Fibroblast of the aortic adventitia (primary cell): ENCODE measurements at places on chromosomes 5 and 9.
A peak's percentile ranks its signal among the peaks of the same experiment; 100 is the strongest.

GRCh38 chr5:4738298-4738697 is 401.8 kb upstream of the ADAMTS16 start:
- DNase-seq = no peak

DNA sequence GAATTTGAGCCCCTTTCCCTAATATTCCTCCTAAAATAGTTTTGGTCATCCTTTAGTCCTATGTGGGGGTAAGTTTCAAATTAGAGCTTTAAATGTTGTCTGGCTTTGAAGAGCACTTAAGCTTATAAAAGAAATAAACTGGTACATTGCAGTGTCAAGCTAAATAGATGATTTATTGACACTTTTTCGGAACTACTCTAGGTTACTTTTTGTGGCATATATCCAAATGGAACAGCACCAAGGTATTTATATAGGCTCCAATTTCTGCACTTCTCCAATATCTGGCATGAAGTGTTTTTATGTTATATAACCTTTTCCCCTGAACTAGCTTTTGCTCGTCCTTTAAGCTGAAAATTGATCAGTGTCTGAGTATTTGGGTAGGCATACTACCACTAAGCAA is 402.5 kb downstream of the NFIB start:
- no peak for DNase-seq

DNA sequence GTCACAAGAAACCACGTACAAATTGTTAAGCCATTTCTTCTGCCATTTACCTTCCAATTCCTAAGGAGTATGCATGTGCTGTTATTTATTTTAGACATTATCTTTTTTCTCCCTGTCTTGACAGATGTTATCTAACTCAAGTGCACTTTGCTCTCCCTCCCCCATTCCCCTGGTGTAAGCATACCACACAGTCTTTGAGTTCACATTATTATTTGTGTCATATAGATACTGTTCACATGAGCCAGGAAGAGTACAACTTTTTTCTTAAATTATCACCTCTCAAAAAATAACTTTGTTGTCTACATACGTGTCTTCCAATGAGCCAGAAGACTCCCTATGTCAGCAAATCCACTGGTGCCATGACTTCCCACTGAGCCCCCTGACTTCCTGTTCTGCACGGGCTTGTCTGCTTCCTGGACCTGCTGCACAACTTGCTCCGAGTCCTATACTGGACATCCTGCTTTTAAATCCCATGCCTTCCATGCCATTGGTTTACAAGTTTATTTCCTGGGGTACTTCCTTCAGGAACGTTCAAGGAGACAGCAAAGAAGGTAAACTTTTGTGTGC is 19.9 kb upstream of the FAM120A start:
- DNase-seq = no peak

- no peak for DNase-seq
Measured at GRCh38 chr9:120677965-120678364, 36.3 kb downstream of the MEGF9 start.

DNA sequence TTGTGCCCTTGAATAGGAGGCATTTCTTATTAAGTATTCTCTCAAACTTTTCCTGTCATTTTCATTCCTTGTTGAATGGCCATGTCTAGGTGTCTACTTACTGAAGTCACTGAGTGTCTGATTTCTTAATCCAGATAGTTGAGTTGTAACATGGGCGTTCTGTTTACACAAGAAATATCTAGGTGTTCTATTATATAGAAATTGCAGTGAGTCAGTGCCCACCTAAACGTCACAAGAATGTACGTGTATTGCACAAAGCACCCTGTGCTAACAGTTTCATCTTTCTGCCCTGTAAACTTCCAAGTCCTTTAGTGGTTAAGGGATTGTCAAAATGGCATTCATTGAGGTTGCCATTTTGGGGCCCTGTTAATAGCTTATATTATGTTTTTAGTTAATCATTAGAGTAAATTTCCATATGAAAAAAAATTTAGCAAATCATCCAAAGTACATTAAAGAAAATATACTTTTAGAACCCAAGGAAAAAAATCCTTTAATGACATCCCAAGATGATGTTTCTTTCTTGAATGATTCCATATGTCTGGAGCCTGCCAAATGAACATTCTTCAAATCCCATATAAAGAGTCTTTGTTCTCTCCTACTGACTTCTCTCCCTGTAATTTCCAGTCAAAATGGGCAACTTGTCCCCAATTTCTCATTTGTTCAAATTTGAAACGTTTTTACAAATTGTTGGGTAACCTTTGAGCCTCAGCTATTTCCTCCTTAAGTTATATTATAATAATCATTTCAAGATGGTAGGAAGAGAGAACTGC is 114.2 kb downstream of the GOLPH3 start:
- no peak for DNase-seq

GRCh38 chr9:131668439-131669268 is 71.2 kb downstream of the RAPGEF1 start:
- peak; percentile 56 for DNase-seq

- DNase-seq = no peak
Measured at GRCh38 chr5:126236994-126237393, 186.2 kb upstream of the GRAMD2B start.

GRCh38 chr9:93680443-93681268 is 104.3 kb downstream of the PHF2 start:
- no peak for DNase-seq

GRCh38 chr5:180785121-180785781 is 17.4 kb downstream of the MGAT1 start:
- DNase-seq = peak; percentile 66

- DNase-seq = no peak
Measured at GRCh38 chr9:131126059-131126426, 657 bp downstream of the NUP214 start.

DNA sequence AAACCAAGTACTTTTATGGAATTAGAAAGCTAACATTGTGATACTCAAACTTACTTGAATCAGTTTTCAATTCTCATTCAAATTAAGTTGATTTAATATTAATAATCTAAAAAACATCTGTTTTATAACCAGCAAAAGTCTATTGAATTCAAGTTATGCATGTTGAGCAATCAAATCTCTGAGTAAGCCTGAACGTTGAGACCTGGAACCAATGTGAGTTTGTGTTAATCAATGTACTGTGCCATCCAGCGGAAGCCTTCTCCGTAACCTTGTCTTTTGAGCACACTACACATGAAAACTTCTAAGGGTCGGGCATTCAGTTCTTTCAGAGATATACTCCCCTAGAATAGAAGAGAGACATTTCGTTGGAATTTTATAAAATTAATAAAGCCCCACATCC is 25.9 kb downstream of the SAR1B start:
- no peak for DNase-seq

- DNase-seq = no peak
Measured at GRCh38 chr9:130432362-130432761, 12.4 kb upstream of the ASS1 start.

DNA sequence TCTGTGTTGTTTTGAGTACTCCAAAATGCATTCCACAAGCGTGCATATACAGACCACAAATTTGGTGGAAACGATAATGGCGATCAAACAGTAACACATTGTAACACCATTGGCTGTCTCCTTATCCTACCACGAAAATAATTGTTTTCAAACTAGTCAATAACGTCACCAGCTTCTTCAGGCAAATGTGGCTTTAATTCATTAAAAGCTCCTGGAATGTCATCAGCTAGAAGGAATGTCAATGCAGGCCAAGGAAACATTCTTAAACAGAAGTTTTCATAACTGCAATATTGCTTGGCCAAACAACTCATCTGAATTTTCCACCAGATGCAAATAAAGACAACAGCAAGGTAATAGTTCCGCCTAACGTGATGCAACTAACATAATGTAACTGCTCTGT is 71.6 kb upstream of the XPA start:
- DNase-seq = peak; percentile 59

GRCh38 chr9:113381909-113382411 is 5.2 kb upstream of the HDHD3 start:
- DNase-seq = no peak

- peak; percentile 89 for DNase-seq
Measured at GRCh38 chr9:91255327-91255726, 106.4 kb downstream of the AUH start.

DNA sequence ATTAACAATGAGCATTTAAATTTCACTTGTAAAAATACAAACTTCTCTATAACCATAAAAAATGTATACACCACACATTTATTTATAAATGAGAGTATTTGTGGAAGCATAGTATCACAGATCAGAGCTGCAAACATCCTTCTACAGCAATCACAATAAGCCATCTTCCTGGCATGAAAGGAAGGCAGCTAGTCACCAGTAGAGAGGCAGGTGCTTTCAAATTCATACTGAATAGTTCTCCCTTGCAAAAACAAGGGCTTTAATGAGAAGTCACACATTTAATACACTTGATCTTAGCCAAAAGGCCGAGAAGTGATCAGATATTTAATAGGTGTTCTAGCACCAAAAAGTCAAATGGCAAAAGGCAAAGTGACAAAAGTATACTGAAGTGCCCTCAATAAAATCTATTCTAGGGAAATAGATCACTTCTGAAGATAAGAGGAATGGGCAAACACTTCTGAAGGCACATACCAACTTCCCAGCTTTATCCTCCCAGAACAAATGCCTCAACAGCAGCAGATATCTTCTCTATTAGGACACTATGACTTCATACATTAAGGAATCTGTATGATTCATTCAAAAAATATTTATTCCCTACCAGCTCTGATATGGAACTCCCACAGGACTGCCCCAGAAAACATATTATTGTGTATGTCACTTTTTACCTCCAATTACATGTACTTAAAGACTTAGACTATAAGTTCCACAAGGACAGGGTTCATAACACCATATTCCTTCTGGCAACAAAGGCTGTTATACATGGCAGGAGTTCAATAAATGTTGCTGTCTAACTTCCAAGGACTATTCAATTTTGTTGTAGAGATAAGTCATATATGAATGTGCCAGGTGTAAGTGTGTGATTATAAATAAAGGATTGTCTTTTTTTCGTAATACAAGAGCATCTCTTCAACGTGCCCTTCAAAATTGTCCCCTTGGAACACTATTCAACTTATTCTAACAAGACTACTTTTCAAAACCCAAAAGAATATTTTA is 31.7 kb downstream of the MAPKAP1 start:
- peak; percentile 86 for DNase-seq

DNA sequence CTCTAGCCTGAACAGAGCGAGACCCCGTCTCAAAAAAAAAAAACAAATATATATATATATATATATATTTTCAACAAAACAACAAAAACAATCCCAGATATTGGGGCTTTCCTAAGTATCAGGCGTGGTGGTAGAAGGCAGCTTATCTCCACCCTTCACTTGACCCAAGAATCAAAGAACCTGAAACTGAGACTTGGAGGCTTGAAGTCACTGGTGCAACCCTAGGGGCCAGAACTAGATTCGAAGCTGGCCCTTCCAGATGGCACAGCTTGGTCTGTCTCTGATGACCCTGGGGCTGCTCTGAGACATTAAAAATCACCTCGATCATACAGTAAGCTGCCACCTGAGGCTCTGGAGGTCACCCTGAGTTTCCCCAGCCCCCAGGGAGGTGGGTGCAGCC is 1.3 kb upstream of the KCNMB1 start:
- no peak for DNase-seq

DNA sequence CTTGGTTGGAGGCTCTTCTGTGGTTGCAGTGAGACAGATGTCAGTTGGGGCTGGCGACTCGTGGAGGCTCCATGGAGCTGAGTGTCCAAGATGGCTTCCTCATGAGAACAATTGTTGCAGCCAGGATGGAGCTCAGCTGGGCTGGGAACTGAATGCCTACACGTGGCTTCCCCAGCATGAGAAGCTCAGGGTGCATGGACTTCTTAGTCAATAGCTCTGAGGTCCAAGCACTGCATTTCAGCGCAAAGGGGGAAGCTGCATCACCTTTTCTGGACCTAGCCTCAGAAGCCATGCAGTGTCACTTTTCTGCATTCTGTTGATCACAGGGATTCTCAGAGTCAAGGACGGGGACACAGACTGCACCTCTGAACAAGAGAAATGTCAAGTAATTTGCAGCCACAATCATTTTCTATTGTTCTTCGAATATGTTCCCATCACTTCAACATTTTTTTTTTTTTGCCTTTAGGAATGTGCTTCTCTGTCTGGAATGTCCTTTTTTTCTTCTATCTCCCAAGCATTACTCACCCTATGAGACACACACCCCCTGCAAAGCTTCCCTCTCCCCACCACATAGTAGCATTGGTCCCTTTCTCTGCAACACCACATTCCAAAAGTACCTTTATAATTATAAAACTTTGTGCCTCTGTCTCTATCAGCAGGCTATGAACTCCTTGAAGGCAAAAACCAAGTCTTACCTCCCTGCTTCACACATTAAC is 57.5 kb upstream of the STK32A start:
- peak; percentile 67 for DNase-seq

DNA sequence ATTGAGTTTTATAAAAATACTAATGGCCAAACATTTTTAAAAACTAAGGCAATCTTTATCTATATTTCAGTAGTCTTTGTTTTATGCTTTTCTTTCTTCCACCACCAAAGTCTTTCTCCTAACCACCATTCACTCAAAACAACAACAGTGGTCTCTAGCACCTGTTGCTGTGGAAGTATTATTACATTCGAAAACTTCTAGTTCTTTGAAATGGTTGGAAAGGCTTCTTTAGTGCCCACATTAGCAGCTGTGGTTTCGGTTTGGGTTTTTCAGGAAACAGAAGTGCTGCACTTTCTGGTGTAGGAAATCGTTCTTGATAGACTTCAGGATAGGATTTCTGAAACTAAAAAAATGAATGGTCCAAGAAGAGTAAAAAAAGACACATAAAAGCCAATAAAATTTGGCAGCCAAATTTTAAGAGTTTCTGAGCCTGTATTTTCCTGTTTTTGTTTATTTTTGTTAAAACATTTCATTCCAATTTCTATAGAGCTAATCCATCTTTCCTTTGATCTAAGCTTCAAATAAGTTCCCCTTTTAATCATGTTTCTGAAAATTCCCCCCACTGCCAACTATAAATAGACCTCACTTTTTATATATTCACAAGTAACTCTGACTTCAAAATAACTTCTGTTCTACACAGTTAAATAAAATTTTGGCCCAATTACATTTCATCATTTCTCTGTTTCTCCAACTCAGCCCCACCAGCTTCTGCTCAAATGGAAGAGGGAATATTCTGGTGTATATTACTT is 102.2 kb downstream of the DEPDC1B start:
- DNase-seq = no peak

GRCh38 chr5:150303660-150304386 is 1.1 kb upstream of the ARSI start:
- peak; percentile 55 for DNase-seq

DNA sequence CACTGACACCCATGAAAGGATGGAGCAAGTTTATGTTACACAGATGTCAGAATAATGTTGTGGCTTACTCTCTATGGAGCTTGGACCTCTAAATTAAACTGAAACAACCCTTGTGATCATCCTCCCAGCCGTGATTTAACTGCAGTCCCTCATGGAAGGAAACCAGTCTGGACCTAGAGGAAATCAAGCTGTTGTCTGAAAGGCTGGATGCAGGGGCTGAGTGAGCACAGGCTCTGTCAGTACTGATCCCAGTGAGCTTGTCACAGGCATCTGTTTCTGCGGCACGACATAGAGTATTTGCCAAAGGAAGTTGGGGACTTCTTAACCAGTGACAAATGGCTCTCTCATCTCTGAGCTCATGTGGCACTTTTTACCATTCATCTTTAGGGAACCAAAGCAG is 282.9 kb upstream of the MAP3K1 start:
- no peak for DNase-seq

- DNase-seq = peak; percentile 34
Measured at GRCh38 chr5:172646716-172647285, 5.7 kb downstream of the NEURL1B start.
